Fibroblast of skin of abdomen (primary cell): ENCODE measurements at places on chromosomes 3 and 15.

- DNase-seq: no peak
Observed at GRCh38 chr15:92611995-92612745, 43.4 kb downstream of the FAM174B start.

DNA sequence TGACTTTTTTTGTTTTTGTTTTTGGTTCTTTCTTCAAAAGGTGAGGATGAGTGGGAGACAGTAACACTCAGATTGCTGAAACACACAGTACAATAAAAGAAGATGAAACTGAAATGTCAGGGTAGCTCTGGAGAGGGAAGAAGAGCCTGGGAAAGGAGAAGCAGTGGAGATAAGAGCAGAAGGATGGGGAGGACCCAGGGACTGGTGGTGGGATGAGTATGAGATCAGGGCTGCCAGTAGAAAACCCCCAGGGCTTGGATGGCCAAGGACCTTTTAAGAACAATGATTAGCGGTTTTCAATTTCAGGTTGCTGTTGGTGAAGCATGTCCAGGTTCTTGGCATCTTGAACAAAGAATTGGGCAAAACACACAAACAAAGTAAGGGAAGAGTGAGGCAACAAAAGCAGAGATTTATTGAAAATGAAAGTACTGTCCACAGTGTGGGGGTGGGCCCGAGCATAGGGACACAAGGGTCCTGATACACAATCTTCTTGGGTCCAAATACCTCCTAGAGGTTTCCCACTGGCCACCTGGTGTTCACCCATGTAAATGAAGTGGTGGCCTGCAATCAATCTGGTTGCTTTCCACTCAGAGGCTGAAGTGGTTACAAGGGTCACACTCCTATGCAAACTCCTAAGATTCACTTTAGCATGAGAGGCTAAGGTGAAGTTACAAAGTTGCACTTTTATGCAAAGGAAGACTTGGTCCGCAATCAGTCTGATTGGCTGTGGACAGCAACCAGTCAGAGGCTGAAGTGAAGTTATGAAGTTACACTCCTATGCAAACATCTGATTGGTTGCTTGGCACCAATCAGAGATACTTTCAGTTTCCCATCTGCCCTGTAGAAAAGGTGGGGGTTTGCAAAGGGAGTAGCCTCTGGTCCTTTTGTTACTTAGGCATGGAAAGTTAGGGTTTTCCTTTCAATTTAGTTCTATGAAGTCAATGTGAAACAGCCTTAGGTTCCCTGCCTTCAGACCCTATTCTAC lies 26.1 kb upstream of the MFSD1 start:
- DNase-seq: no peak

GRCh38 chr3:188367678-188368077 lies 213.7 kb downstream of the LPP start:
- DNase-seq: peak; percentile 18

GRCh38 chr3:137008976-137009375 lies 51.2 kb downstream of the IL20RB start:
- no peak for DNase-seq

DNA sequence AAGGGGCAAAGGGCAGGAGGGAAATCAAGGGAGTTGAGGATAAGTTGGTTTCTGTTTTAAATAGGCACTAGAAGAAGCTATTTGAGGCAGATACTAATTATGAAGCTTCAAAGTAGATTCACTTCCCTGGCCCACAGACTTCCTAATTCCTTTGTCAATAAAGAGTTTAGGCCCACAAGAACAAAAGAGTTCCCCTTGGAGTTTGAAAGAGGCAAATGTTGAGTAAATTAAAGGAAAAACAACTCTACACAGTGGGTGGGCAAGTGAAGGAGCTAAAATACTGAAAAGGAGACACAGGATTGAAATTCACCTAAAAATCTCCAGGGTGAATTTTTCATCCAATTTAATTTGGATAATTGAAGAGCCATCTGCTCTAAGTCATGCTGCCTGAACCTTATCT lies 411.7 kb upstream of the RORA start:
- no peak for DNase-seq

DNA sequence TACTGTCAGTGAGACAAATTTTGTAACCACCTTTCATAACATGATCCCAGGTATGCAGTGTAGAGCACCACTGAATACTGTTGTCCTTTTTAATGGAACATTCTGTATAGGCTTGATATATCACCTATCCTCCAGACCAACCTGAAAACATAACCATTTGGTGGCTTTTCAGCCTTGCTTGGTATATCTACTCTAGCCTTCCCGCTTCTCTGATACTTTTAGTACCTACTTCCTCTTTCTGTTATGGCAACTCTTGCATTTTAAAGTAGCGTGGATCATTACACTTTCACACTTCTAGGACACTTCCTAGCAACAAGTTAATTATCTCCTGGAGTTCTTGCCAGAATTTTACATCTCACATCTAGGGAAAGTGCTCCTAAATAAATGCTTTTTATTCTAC lies 226.6 kb upstream of the ROBO1 start:
- DNase-seq: no peak

DNA sequence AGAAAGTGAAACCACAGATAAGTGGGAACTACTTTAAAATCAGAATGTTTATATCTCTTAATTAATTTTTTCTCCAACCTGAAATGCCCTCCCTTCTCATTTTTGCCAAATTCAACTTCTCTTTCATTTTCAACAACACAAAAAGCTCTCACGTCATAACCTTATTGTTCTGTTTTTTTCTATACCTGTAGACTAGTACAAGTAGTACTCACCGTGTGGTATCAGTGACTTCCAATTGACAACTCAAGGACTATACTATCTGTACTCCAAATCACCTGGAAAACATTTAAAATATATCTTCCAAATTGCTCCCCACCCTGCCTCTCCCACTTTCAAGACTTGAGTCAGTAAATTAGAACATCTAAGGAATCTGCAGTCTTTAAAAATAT lies 72.8 kb upstream of the ZNF280D start:
- DNase-seq: no peak

- no peak for DNase-seq
Observed at GRCh38 chr15:62413786-62414185, 248.7 kb upstream of the C2CD4B start.
